ENCODE measurements at places on chromosomes 3 and 15. TPM values are rescaled to one million over a fixed set of nuclear protein-coding genes. Genes with fewer than 3 reads are reported as not detected.

GRCh38 chr15:36465304-36465703, 114.1 kb upstream of the CDIN1 start:
- no peak for DNase-seq

DNA sequence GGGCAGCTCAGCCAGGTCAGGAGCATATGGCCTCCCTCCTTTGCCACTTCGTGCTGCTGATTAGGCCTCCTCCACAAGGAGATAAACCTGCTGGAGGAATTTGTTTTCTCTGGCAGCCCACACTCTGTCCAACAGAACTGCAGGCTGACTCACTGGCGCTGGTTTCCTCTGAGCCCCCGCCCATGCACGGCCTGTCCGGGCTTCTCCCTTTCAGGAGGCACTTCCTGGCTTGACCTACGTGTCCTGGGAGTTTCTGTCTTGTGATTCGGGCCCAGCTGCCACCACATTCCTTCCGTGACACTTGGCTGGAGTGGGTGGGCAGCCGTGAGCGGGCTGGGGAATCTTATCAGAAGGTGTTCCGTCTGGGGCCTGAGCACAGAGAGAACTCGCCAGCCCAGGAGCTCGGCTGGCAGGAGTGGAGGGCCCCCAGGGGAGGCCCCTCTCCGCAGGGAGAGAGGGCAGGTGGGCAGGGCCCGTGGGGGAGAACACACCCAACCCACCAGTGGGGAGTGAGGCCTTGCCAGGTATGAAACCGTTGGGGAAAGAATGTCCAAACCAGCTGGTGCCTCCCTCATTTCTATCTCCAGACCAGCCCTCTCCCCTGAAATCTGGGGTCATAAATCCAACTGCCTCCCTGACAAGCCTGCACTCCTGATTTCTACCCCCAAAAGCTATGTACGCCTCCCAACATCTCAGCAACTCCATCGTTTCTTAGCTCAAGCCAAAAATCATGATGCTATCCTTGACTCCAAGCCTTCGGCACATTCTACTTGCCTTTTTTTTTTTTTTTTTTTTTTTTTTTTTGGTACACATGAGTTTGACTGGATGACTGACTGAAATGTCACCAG, 110.6 kb upstream of the MEF2A start:
- DNase-seq, result no peak

DNA sequence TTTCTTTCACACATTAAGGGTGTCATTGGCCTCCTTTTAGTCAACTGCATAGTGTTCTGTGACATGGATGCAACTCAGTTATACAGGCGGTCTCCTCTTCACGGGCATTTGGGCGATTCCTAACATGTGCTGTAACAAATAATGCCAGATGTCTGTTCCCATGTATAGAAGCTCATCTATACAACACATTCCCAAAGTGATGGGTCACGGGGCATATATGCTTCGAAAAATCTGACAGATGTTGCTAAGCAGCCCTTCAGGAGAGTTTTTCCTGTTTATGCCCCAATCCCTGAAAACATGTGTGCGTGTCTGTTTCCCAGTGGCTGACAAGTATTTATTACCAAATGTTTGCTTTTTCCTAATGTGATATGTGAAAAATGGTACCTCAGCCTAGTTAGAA, 25.8 kb downstream of the LRRK1 start:
- DNase-seq, result no peak

GRCh38 chr15:67189326-67190051, 65.0 kb downstream of the AAGAB start:
- DNase-seq, result no peak

GRCh38 chr3:110900576-110900975, 171.0 kb upstream of the NECTIN3 start:
- no peak for DNase-seq

AKAP13 gene
- total RNA-seq, result 259 TPM

RARB gene
- total RNA-seq, result 20.1 TPM

Data from breast epithelium (tissue), 4 donors.